Nucleus accumbens (tissue), 56 donors: ENCODE measurements at places on chromosomes 6 and 20.

DNA sequence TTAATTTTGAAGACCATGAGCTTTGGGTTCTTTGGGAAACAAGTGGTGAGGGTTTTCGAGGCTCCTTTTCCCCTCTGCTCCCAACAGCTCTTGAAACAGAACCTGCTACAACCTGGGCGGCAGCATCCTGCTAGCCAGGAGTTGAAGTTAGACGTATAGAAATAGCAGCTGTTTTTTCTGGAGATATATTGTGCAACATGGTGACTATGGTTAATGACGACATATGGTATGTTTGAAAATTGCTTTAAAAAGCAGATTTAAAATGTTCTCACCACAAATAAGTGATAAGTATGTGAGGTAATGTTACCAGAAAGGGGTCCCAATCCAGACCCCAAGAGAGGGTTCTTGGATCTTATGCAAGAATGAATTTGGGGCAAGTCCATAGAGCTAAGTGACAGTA lies 138.9 kb downstream of the PDE7B start:
- no peak for DNase-seq

DNA sequence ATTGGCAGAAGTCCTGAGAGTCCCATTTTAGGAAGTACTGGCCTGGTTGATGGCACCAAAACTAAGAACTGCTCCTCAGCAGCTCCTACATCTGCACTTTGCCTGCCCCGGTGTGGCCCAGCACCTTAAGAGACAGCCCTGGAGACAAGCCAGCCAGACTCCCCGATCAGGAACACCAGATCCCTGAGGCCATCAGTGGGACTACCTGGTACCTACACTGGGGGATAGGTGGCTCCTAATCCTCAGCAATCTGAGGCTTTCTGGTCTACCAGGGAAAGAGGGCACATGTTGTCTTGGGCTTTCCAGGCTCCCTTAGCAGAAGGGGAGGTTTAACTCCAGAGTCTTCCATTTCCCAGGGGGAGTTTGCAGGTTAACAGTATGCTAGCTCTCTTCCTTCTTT lies at the start of gene WFDC6:
WFDC6 (minus strand) TSS at position 101 of the 400 bp plus-strand sequence; CDS start at position 26, 75 bp downstream.
- DNase-seq = no peak

GRCh38 chr6:123489589-123489988 lies 147.2 kb downstream of the TRDN start:
- DNase-seq = no peak

- DNase-seq = no peak
These were observed 251.0 kb upstream of the TCF21 start for GRCh38 chr6:133637874-133638273.

DNA sequence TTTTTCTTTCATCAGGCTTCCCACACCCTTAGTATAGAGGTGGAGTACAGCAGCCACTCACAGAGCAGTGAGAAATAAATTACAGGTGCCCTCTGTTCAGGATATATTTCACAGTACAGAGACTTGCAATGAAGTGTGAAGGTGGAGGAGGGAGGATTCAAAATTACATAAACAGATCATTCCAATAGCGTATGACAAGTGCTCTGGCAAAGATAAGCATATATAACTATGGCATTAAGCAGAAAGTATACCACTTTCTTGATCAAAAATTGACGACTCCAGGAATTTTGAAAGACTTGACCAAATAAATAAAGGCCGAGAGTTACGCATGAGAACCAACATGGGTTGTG lies 108.7 kb downstream of the GPX5 start:
- no peak for DNase-seq

DNA sequence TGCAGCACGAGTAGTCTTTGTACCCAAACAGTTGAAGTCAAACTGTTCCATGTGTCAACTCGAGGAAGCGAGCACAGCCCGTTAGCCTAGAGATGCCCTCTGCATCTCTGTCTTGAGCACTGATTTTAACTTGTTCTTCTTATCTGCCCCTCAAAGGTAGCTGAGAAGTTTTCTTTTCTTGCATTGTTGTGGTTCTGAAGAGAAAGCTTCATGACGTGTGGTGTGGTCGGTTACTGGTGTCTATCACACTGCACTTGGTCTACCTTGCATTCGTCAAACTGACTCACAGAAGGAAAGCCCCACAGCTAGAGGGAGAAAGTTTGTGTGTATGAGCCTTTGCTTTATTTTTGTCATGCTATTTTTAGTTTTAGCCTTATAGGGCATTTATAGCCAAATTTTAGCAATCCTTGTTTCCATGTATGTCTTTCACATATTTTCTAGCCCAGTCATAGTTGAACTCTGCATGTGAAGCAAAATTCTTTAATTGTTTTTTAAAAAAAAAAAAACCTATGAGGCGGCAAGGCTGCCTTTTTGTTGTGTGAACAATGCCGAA lies 115.1 kb downstream of the JAG1 start:
- no peak for DNase-seq
